Endothelial cell of umbilical vein (primary cell): ENCODE measurements at places on chromosomes 3 and 15. TPM values are rescaled to one million over a fixed set of nuclear protein-coding genes. Genes with fewer than 3 reads are reported as not detected.
A peak's percentile ranks its signal among the peaks of the same experiment; 100 is the strongest.

DNA sequence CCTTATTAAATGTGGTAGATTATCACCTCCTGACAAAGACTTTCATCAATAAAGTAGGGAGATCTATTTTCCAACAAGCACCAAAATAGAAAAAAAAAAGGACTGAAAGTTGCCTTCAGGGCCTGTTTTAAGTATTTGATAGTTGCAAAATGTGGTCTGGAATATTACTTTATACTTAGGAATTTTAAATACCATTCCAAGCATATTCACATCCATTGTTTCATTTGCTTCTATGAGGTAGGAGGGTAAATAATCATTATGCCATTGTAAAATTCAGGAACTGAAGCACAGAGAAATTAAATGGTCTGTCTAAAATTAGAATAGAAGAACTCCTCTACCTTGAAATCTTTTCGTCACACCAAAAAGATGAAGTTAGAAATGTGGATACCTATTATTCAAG is 110.0 kb downstream of the TMCC1 start:
- no peak for DNase-seq

GRCh38 chr3:14319654-14320182 is 82.7 kb upstream of the SLC6A6 start:
- peak; percentile 76 for DNase-seq

- no peak for DNase-seq
These were observed 162.9 kb upstream of the LRTM1 start for GRCh38 chr3:55090746-55091145.

- DNase-seq = no peak
These were observed 153.1 kb downstream of the PGPEP1L start for GRCh38 chr15:98854496-98854895.

Gene HEXA
- total RNA-seq = 100 and 108 TPM in 2 replicates

Gene GP5
- total RNA-seq = 0.11 TPM in 1 of 2 replicates, not detected in the other

Gene ACKR4
- total RNA-seq = 1.4 and 3.2 TPM in 2 replicates
